ENCODE measurements at places on chromosomes 7 and 10. TPM values are rescaled to one million over a fixed set of nuclear protein-coding genes. Genes with fewer than 3 reads are reported as not detected.

GRID2IP gene
- not detected for total RNA-seq

AQP1 gene
- total RNA-seq: 2.8 TPM

AHR gene
- 493 TPM for total RNA-seq

MPP7 gene
- 2.7 TPM for total RNA-seq

OR6V1 gene
- total RNA-seq: not detected

MBL2 gene
- not detected for total RNA-seq

UPF2 gene
- total RNA-seq: 18.3 TPM

ADAM22 gene
- 2.4 TPM for total RNA-seq

DNAH11 gene
- 2.7 TPM for total RNA-seq

CRHR2 gene
- not detected for total RNA-seq

ANKRD61 gene
- not detected for total RNA-seq

MRC1 gene
- 0.08 TPM for total RNA-seq

COBL gene
- total RNA-seq: not detected

SHTN1 gene
- 9.2 TPM for total RNA-seq

SFRP5 gene
- not detected for total RNA-seq

Data from fibroblast of the aortic adventitia (primary cell).